ENCODE measurements at places on chromosomes 7 and 10.
A peak's percentile ranks its signal among the peaks of the same experiment; 100 is the strongest.

DNA sequence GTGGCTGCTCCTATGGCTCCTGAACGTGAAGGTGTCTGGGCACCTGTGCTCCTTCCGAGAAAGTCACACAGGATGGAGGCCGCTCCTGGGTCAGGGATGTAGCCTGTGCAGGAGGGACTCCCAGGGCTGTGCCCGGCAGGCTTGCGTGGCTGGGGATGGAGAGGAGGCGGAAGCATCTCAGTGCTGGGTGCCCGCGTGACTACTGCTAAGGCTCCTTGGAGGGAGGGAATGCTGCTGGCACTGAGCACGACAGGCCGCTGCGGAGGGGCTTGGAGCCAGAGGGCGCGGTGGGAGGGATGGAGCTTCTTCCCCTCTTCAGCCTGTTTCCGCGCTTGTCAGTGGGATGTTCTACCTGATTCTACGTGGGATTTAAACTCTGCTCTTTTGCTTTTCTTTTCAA lies 35.0 kb downstream of the ADCY1 start:
- DNase-seq, result no peak

DNA sequence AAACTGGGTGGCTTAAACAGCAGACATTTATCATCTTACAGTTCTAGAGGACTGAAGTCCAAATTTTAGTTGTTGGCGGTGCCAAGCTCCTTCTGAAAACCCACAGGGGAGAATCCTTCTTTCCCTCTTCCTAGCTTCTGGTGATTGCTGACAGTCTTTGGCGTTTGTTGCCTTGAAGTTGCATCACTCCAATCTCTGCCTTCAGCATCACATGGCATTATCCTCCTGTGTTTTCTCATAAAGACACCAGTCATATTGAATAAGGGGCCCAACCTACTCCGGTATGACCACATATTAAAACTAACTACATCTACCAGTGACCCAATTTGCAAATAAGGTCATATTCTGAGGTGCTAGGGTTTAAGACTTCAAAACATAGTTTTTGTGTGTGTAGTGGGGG lies 472.1 kb upstream of the IGFBP3 start:
- peak; percentile 39 for DNase-seq

- DNase-seq, result peak; percentile 36
These were observed 18.8 kb downstream of the BMPR1A start for GRCh38 chr10:86775056-86775869.

- no peak for DNase-seq
These were observed 20.5 kb downstream of the TMEM270 start for GRCh38 chr7:73881352-73882046.

DNA sequence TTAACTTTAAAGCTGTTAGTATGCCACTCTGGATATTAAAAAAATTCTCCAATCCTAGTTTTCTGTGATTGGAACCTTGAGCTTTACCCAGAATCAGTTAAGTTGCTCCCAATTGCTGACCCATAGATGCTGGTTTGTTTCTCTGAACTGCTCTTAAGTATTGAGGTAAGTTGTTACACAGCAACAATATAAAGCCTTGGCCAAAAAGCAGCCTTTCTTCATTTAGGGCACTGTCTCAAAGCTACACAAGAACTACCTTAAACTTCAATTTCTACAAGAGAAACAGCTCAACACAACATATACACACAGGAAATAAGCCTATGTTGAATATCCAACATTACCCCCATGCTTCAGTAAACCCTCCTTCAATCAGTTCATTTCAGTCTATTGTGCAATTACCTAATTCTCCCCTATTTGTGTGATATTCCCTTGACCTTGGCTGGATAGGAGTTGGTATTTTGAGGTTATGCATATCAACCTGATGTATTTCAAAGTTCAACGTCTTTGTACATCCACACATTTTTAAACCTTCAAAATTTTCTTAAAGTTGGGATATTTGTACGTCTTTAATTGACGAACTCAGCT lies 11.5 kb downstream of the HNRNPA2B1 start:
- DNase-seq, result no peak

GRCh38 chr7:2567679-2568278 lies 9.0 kb downstream of the IQCE start:
- peak; percentile 61 for DNase-seq

- DNase-seq, result peak; percentile 43
These were observed 119.0 kb upstream of the EEPD1 start for GRCh38 chr7:36034020-36034419.

DNA sequence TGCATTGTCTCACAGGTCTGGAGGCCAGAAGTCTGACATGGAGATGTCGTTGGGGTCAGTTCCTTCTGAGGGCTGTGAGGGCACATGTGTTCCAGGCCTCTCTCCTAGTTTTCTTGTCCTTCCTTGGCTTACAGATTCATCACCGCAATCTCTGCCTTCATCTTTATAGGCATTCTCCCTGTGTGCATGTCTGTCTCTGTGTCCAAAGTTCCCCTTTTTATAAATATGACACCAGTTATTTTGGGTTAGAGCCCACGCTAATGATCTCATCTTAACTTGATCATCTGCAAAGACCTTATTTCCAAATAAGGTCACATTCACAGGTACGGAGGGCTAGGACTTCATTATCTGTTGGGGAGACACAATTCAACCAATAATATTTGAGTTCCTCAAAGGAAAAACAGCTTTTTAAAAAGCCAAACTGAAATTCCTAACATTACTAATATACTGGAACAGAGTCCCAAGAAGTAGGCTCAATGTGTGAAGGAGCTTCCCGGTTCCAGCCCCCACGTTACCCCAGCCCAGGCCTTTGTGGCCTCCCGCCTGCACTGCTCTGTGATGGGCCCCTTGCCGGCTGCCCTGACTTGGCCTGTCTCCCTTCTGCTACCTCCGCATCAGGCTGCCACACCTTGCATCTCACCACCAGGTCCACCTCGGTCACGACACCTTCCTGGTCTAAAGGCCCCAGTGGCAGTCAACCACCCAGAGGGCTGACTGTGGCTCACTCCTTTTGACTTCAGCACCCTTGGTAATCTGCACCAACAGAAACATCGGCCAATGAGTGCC lies 142.7 kb downstream of the KCNMA1 start:
- DNase-seq, result no peak

GRCh38 chr7:25894002-25894901 lies 257.7 kb upstream of the NFE2L3 start:
- peak; percentile 22 for DNase-seq

DNA sequence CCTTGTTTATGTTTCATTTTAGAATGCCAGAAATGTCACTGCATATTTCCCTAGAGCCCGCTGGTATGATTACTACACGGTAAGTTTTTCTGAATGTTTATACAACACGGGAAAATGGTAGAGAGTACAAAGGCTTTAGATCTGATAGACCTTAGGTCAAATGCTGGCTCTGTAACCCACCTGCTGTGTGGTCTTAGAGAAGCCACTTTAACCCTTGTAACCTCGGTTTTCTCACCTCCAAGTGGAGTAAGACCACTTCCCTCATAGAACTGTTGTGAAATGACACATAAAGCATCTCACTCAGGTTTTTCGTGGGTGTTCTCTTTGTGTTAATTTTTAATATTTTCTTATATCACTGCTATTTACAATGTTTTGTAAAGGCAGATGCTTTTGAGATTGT lies 13.9 kb upstream of the MGAM2 start:
- DNase-seq, result no peak

DNA sequence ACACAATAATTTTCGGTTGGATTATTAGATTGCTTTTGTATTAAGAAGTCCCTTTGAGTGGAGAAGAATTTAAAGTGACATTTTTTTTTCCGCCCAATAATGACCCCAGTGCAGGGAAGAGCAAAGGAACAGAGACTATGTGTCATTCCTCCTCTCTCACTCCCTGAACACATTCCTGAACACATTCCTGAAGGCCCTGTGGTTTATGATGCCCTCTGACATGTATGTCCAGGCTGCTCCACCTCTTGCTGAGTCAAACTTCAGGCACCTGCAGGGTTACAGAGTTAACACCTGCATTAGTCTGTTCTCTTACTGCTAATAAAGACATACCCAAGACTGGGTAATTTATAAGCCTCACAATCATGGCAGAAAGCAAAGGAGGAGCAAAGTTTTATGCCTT lies 704.0 kb upstream of the LRRN3 start:
- no peak for DNase-seq

DNA sequence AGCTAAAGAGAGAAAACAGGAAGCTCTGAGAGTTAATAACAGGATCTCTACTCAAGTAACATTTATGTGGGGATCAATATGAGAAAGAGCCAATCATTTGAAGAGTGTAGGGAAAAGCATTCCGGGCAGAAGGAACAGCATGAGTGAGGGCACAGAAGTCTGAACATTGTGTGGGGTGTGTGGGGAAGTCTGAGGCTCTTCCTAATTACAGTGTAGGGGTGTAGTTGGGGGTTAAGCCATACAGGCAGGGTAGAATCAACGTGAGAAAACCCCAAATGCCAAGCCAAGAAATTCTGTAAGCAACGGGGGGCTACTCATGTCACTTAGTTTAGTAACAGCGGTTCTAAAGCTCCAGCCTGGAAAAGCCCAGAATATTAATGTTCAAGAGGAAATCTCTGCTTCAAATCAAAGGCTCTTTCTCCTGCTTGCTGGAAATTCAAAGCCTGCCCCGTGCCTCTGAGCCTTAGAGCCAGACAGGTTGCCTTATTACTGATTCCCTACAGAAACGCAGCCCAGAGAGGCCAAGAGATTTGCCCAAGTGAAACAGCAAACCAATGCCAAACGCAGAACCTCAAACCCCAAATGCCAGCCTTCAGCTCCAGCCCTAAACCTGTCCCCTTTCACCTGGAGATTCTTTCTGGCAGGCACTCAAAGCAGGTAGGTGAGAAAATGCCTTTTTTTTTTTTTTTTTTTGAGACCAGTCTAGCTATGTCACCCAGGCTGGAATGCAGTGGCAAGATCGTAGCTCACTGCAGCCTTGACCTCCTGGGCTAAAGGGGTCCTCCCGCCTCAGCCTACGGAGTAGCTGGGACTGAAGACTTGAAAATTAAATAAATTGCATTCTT lies 36.1 kb downstream of the DNAJB12 start:
- no peak for DNase-seq

DNA sequence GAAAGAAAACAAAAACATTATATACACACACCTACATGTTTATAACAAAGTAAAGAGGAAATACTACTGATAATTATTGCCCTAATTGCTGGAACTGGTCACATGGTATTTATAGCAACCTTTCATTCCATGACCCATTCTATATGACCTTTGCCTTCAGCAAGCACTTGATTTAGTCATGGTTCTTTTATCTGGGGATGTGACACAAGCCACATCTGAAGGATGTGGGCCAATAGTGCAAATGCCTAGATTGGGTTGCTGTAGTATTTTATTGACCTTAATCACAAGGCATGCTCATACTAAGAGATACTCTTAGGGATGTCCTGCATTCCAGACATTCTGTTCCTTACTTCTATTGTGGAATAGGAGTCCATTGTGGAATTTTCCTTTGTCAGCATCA lies 723.5 kb upstream of the POM121L12 start:
- DNase-seq, result no peak

DNA sequence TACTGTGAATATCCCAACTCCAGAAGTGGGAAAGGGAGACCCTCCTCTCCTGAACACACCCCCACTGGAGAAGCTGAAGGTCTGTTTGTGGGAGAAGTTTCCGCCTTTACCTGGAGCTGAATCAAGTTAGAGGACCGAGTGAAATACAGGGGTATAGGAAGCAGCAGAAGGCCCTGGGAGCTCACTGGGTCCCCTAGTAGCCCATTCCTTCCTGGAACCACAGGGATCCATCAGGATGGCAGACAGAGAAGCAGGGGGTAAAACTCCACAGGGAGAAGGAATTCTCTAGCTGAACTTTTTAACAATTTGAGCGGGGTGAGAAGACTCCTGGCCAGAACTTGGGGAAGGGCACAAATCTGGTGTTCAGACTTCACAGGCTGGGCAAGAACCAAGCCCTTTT lies 275.8 kb downstream of the GRID1 start:
- DNase-seq, result no peak

GRCh38 chr10:110932505-110933180 lies 13.2 kb downstream of the SHOC2 start:
- DNase-seq, result no peak

DNA sequence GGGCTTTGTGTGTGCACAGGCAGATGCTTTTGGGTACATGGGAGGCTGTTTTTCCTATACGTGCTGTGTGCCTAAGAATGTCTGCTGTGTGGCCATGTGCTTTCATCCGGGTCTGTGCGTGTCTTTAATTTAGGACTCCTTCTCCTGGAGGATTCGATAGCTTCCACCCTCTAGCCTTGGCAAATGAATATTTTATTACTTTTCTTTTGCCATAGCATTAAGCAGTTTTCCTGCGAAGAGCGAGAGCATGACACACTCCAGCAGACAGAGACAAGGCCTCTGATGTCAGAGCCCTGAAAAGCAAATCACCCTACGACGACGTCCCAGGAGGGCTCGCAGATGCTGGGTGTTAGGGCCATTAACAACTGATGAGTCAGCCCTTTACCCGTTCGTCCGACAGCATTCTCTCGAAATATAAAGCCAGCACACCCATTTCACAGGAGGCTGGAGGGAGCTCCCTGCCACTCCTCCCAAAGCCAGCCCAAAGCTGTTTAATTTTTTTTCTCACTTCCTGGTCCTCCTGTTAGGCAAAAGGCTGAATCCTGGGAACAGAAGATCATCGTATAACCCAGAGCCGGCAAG lies 311.3 kb upstream of the ZMIZ1 start:
- DNase-seq, result peak; percentile 84

- DNase-seq, result no peak
These were observed 146.5 kb downstream of the CCDC3 start for GRCh38 chr10:12854988-12855387.

- no peak for DNase-seq
These were observed 18.1 kb upstream of the RAB18 start for GRCh38 chr10:27485986-27486385.

GRCh38 chr10:110355922-110356627 lies 51.4 kb upstream of the SMNDC1 start:
- DNase-seq, result no peak

GRCh38 chr7:34060196-34060947 lies 155.0 kb downstream of the BMPER start:
- DNase-seq, result peak; percentile 79

DNA sequence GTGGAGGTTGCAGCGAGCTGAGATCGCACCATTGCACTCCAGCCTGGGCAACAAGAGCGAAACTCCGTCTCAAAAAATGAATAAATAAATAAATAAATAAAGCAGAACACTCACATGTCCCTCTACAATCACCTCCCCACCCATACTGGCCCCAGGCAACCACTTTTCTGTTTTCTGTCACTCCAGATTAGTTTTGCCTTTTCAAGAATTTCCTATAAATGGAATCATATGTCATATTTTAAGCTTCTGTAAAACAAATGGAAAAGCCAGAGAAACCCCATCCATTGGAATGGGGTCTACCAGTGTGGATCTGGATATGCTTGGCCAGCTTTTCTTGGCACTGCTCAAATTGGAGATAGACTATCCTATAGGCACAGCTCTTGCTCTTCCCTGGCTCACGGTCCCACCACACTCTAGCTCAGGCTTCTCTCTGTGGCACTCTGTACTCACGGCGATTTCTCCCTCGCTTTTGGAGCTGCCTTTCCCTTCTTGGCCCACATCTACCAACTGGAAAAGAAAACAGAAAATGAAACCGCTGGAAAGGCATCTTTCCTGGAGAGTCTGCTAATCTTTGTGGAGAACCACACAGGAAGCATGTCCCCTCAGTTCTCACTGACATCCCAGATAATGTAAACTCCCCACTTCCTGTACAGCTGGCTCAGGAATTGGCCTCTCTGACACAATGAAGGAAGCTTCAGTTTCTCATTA lies 210.1 kb downstream of the JCAD start:
- peak; percentile 63 for DNase-seq

- DNase-seq, result no peak
These were observed 8.9 kb upstream of the PVRIG start for GRCh38 chr7:100210805-100211204.

GRCh38 chr7:39651265-39651664 lies 27.9 kb downstream of the RALA start:
- DNase-seq, result peak; percentile 57
